ENCODE measurements at places on chromosomes 2 and 18. TPM values are rescaled to one million over a fixed set of nuclear protein-coding genes. Genes with fewer than 3 reads are reported as not detected.

DNA sequence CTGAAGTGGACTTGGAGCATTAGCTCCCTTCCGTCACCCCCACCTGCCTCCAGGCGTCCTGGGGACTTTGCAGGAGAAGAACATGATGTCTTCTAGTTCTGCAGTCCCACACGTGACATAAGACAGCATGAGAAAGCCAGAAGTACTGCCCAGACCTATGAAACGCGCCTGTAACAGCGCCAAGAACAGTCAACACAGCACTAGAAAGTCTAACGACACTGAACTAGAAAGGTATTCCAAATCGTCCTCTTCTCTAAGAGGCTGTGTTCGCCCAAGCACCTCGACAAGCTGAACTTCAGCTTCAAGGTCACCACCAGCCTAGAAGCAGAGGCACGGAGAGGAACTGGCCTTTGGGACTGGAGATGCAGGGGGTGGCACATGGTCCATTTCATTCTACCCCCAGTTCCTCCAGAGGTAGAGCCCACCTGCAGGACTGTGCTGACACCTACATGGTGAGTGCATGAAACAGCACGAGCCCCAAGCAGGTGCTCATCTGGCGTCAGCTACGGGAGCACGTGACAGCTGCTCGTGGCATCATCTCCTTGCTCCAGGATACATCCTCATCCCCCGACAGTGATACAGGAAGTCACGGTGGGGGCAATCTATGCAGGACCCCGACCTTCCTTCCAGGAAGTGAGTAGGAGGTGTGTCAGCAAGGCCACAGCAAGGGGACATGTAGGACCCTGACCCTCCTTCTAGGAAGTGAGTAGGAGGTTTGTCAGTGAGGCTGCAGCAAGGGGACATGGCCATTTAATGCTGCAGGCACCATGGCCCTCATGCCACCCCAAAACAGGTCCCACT, 3.7 kb downstream of the HDAC4 start:
- no peak for DNase-seq

DNA sequence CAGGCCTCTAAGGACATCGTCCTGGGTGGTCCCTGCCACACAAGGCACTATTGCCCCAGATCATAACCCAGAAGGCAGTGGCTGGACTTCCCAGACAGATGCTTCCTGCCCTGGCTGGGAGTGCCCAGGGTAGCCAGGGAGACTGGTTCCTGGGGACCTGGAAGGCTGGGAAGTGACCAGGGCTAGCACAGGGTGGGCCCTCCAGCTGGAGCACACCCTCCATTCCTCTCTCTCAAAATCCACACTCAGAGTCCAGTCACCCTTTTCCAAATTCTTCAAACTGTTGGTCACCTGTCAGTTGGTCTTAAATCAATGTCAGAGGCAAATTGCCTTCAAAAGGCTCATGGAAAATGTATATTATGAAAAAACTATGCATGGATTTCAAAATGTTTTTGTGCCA, 11.6 kb upstream of the TUBB6 start:
- no peak for DNase-seq

GRCh38 chr2:69316550-69316949, 70.5 kb downstream of the GFPT1 start:
- no peak for DNase-seq

GRCh38 chr2:199739413-199740110, 111.4 kb downstream of the FTCDNL1 start:
- peak; percentile 43 for DNase-seq

The EPG5 gene
- 37.8 TPM for total RNA-seq

- no peak for DNase-seq
Observed at GRCh38 chr18:63131959-63132818, 187.4 kb downstream of the BCL2 start.

DNA sequence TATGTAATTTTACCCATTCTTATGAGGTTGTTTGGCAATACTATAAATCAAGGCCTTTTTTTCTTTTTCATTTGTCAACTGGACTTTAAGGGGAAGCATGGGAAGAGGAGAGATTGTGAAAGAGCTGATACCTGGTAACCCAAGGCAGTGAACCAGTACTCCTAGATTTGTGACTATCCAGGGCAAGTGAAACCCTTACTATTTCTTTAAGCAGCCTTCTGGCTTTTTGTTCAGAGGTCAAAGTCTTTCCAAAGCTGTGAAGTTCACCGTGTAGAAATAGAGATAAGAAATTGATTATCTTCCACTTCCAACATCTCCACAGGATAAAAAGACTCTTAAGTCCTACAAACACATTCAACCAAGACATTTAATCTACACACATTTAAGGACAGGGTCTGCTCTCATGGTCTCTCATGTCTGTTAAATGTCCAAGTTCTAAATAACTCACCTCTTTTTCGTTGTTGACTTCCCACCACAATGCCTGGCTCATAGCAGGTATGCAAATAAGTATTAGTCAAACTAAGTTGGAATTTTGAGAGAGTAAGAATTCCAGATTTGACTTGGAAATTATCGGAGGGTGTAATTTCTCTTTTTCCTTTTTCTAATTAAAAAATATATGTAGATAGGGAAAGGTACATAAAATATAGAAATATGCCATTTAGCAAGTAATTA, 485.8 kb downstream of the STK39 start:
- DNase-seq: no peak

The RTKN gene
- total RNA-seq: 12.8 TPM

The RIT2 gene
- not detected for total RNA-seq

DNA sequence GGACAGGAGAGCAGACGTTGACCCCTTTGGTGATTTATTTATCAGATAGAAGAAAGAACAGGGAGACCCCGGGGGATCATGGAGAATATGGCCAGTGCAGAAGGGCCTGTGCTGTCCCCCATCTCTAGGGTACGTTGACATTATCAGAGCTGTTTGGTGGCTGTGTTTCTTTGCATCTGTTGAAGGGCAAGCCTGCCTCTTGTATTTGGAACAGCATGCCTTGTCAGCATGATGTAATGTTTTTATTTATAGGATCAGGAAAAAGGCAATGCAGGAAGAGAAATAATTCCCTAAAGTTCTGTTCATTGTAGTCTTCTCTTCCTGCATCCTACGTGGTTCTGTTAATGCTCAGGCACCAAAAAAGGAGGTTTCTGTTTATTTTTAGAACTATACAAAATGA, 49.8 kb upstream of the CABYR start:
- DNase-seq: no peak

GRCh38 chr18:56803051-56803450, 151.9 kb downstream of the WDR7 start:
- no peak for DNase-seq

The C1QL2 gene
- not detected for total RNA-seq

GRCh38 chr2:181973171-181973783, 12.4 kb upstream of the PPP1R1C start:
- DNase-seq: no peak

DNA sequence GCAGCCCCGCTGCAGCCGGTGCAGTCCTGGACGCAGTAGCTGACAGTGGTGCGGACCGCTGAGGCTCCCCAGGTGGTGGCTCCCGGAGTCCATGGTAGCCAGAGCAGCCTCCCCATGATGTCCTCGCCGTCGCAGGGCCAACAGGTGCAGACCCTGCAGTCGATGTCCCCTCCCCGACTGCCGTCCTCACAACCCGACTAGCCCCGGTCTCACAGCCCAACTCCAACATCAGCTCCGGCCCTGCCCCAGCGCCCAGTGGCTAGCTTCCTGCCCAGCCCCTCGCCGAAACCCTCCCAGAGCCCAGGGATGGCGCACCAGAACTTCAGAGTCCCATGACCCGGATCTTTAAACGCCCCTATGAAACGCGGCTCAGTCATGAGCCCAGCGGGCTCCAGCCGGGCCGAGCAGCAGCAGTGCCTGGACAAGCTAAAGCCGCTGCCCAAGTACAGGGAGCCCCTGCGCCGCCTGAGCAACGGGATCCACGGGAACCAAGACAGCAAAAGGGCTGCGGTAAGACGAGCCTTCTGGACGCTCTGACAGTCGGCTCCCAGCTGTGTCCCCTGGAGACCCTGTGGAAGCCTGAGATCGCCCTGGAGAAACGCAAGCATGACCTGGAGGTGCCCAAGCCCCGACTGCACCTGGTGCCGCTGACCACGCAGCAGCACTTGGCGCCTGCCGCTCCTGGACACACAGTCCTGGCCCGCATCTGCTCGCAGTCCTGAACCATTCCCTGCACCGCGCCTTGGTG, 53.8 kb upstream of the TUBA3E start:
- no peak for DNase-seq

GRCh38 chr2:169146220-169146619, 76.9 kb downstream of the DHRS9 start:
- no peak for DNase-seq

- DNase-seq: no peak
Observed at GRCh38 chr2:61220768-61221167, 58.8 kb downstream of the C2orf74 start.

GRCh38 chr2:145010635-145011034, 490.7 kb upstream of the ZEB2 start:
- no peak for DNase-seq

GRCh38 chr2:9093324-9093723, 89.8 kb upstream of the MBOAT2 start:
- no peak for DNase-seq

DNA sequence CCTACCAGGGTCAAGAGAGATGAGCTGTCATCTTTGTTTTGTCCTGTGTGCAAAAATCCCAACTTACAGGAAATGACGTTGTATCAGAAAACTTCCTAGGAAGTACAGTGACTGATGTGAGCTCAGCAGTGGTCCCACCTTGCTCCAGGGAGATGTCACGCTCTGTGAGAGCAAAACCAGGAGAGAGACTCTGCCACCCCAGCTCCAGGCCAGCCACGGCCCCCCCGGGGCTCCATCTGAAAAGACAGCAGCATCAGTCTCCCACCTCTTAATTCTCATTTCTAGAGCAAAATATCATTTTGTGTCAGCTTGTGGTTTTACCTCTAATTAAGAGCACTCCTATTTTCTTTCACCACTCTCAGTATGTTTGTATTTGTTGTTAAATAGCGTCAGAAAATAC, 57.5 kb downstream of the MYL12B start:
- DNase-seq: no peak

DNA sequence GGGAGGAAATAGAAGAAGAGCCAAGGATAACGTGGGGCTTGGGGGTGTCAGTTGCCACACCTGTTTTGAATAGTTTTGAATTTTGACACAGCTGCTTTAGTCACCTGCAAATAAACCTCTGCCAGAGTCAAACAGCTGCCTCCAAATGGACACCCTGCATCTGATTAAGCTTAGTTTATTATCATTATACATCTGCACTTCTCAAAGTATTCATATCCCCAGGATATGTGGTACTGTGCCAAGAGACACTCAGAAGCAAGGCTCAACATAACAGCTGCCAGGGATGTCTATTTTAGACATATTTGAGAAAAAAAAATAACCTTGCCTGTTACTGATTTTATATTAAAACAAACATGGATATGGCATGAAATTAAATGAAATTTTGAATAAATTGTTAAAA, 122.5 kb upstream of the WDR75 start:
- DNase-seq: no peak

GRCh38 chr2:158407031-158407430, 49.5 kb downstream of the CCDC148 start:
- DNase-seq: no peak

- no peak for DNase-seq
Observed at GRCh38 chr2:168145011-168145410, 102.4 kb downstream of the STK39 start.

- DNase-seq: no peak
Observed at GRCh38 chr2:235594041-235594440, 100.2 kb downstream of the AGAP1 start.

GRCh38 chr2:135743860-135744259, 2.2 kb downstream of the UBXN4 start:
- no peak for DNase-seq

DNA sequence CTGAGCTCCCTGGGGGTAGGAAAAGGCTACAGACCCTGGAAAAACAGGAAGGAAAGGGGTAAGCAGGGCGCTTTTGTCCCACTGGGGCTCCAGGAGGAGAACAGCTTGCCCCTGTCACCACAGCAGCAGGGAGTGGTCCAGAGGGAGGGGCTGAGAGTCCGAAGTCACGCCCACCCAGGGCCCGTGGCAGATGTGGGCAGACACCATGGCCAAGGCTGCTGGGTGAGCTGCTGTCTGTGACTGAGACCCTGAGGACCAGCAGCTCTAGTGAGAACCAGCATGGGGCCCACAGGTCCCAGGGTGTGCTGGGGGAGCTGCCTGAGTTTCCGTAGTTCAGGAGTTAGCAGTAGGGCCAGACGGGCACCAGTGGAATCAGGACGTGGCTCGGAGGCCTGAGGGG, 162.0 kb downstream of the SPP2 start:
- no peak for DNase-seq

The RNF125 gene
- 2.4 TPM for total RNA-seq

DNA sequence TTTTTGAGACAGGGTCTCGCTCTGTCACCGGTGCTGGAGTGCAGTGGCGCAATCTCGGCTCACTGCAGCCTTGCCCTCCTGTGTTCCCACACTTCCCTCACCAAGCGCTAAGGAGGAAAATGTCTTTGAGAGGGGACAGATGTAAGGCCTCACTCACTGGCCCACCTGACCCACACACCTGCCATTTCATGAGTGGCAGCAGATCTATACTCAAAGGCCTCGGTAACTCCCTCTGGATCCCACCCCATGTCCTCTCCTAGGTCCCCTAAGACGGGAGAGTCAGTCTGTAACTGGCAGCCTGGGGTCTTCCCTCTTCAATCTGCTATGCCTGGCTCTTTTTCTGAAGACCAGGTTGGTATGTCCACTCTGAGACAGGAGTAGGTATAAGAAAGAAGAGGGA, 12.9 kb downstream of the TMEM247 start:
- no peak for DNase-seq

The IL36B gene
- not detected for total RNA-seq

- no peak for DNase-seq
Observed at GRCh38 chr18:22946217-22946616, 13.1 kb downstream of the RBBP8 start.

- DNase-seq: no peak
Observed at GRCh38 chr2:109454304-109454703, 159.5 kb downstream of the SEPTIN10 start.

GRCh38 chr2:203490391-203490790, 44.7 kb downstream of the RAPH1 start:
- DNase-seq: no peak

DNA sequence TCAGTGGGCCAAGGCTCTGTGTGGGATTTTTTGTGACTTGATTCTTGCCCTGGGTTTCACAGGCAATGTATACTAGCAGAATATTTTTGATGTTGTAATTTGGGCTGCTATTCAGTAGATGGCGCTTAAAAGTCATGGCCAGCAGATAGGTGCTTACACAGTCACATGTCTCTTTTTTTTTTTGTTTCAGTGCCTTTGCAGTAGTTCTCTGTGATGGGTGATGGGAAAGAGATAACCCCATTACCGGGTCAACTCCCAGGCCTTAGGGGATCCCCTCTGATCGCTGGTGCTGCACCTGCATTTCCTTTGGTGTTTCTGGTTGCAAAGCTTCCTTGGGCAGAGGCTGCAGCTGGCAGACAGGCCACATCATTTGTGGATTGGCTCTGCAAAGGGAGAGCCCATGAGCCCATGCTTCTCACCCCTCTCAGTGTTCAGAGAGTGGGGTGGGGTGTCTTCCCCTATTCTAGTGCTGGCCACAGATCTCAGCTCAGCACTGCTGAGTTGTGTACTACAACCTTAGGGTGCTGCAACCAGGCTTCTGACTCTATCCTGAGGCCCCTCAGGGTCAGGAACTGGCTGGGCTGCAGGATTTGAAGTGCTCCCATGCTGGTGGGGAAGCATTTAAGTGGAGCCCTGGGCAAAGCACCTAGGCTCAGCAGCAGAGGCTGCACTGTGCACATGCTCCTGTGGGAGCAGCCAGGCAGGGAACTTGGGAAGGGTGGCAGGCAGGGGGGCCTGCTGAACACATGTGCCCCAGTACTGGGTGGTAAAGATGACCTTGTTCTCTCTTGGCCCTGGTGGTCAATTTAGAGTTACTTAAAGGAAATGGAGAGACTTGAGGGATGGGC, 219.8 kb upstream of the SPHKAP start:
- DNase-seq: no peak

Measured in heart left ventricle (tissue), 16 donors.